Tongue (tissue), 3 donors: ENCODE measurements at places on chromosomes 12 and 14.

- peak; percentile 19 for DNase-seq
Observed at GRCh38 chr12:26874501-26875296, 41.7 kb upstream of the ITPR2 start.

- peak; percentile 92 for DNase-seq
Observed at GRCh38 chr12:57726151-57726883, 12.2 kb downstream of the AGAP2 start.

DNA sequence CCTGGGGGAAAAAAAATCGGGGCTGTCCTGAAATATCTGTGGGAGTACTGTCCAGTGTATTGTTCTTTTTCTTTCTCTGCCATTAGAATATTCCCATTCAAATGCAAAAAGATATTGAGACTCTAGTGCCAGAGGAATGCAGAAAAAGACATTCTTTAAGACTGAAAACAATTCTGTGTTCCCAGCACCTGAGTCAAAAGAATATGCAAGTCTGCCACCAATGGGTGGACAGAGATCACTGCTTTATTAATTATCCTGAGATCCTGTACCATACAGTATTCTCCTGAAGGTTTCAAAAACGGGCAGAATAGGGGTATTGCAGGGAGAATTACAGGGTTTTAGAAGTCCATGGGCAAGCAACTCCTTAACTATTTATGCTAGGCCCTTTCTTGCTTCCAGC is 361.8 kb downstream of the C12orf50 start:
- DNase-seq = peak; percentile 23

DNA sequence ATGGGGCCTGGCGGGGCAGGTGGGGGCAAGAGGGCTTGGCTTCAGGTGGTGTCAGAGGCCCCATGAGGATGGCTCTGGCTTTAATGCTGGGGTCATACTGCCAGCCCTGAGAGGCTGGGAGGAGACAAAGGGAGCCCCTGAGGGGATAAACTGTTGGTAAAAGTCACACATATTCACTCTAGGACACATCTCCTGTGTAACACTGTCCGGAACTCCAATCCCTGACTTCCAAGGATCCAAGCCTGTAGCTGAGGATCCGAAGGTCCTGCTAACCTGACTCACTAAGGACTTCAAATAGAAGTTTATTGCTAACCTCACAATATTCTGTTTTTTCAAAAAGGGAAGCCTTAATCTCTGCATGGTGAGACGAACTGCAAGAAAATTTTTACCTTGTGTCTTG is 39.2 kb upstream of the GPR68 start:
- DNase-seq = no peak

DNA sequence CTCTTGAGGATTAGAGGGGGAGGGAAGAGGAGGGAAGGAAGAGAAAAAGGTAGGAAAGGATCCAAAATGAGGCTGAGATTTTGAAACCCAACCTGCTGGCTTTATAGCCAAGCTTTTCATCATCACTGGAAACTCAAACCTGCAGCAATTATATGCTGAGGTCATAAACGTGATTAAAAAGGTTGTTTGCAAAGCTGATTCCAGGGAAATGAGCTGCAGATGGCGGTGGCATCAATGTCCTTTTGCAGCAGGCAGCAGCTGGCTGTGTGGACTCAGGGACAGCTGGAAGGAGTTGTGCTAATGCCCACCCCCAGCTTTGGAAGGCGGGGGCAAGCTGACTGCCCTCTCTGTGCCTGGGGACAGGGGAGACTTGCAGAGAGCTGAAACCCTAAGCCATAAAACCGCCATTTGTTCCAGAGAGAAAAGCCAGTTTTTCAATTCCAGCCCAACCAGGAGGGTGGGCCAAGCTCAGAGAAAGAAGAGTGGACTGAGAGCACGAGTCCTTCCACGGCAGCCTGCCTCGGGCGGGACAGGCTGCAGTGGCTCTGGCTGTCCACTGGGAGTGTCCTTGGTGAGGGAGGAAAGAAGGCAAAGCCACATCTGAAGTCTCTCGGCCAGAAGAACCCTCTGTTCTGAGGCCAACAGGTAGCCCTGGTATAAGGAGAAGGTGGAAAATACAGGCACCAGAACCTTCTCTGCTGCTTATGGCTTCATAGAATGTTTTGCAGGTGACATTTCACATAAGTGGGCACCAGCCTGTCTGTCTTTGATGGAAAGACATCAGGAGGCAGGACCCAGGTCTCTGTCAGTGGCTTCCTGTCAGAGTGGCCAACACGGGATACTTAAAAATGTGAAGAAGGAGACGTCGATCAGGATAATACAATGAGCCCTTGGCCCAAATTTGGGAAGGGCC is 90.7 kb downstream of the SINHCAF start:
- peak; percentile 95 for DNase-seq

DNA sequence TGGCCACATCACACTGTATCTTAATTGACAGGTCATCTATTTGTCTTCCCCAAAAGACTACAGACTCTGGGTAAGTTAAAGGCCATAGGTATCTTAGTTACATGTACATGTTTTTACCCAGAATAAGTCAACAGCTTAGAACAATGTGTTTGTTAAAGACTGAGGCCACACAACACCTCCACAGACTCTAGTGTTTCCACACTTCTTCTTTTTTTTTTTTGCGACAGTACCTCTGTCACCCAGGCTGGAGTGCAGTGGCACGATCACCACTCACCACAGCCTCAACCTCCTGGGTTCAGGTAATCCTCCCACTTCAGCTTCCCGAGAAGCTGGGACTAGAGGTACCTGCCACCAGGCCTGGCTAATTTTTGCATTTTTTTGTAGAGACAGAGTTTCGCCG is 1.3 kb downstream of the GPN3 start:
- DNase-seq = no peak

GRCh38 chr12:93626160-93626559 is 51.0 kb upstream of the CRADD start:
- DNase-seq = no peak

GRCh38 chr14:46137786-46138185 is 513.8 kb downstream of the RPL10L start:
- DNase-seq = no peak

DNA sequence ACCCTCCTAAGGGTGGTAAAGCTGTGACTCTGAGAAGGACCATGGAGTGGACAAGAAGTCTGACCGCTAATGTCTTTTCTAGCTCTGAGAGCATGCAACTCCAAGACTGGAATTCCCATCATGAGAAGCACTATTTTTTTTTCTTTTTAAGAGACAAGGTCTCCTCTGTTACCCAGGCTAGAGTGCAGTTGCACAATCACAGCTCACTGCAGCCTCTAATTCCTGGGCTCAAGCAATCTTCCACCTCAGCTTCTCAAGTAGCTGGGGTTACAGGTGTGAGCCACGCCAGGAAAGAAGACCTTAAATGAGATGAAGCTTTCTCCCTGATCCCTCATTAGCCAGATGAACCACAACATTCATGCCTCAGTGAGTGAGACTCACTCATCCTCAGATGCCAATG is 19.2 kb downstream of the VDR start:
- DNase-seq = no peak

- no peak for DNase-seq
Observed at GRCh38 chr12:111730420-111730819, 36.3 kb upstream of the ALDH2 start.

GRCh38 chr14:61575551-61576150 is 119.7 kb upstream of the HIF1A start:
- no peak for DNase-seq
